ENCODE measurements at places on chromosomes 7 and 10. TPM values are rescaled to one million over a fixed set of nuclear protein-coding genes. Genes with fewer than 3 reads are reported as not detected.

DNA sequence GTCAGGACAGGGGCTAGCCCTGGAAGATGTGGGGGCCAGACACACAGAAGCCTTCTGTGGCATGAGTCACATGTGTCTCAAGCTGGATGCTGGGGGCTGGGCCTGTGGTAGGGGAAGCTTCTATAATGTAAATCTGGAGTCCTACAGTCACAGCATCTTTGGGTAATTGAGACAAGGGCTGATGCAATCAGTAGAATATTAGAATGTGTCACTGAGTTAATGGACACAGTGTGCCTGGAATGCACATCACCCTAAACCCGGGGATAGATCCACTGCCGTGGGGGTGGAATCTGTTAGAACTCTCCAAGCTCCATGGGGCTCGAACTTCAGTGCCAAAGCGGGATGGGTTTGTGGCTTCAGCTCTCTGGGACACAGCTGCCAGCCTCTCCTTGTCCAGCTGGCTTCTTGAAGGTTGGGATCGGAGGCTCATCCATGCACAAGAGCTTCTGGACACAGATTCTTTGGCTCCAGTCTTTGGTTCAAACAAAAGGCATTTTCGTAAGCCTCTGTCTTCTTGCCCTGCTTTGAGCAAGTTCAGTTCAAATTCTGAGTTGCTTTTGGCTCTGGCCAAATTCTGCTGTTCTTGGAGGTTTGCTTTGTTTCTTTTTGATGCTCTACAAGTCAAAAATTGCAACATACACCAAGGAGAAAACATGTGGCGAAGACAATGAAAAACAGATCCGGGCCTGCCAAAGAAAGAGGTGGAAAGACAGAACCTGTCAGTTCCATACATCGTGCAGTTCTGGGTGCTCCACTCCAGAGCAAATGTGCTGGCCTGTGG lies 194.8 kb upstream of the ZNF32 start:
- DNase-seq = no peak

Gene PTPRN2
- 1.1 TPM for total RNA-seq

DNA sequence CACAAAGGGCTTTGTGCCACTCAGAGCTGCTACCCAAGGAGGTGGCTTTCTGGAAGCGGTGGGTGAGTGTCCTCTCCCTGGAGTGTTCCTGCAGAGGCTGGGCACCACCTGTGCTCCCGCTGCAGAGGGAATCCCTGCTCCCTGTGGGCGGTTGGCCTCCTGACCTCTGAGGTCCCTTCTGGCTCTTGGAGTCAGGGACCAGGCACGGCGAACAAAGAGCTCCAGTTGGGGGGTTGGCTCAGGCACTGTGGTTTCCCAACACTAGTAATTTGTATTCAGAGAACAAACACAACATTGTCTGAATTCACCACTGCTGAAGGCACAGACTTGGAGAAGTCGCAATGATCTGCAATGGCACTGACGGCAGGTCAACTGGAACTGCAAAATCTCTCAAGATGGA lies 328.9 kb downstream of the PRPF18 start:
- no peak for DNase-seq

DNA sequence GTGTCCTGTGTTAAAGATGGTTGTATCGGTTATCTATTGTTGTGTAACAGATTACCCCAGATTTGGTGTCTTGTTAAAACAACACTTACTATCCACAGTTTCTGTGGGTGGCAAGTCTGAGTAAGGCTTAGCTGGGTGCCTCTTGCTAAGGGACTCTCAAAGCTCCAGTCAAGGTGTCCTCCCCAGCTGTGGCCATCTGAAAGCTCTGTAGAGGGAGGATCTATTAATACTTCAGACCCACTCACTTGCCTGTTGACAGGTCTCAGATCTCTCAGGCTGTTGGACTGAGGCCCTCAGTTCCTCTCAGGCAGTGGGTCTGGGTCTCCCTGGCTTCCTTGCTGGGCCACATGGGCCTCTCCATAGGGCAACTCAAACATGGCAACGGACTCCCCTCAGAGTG lies 19.6 kb downstream of the ARID5B start:
- no peak for DNase-seq

- DNase-seq = no peak
These were observed 226.0 kb upstream of the NFE2L3 start for GRCh38 chr7:25926009-25926408.

Data from Panc1 (cell line).